Osteoblast (primary cell): ENCODE measurements at places on chromosomes 2 and 18.

- no peak for DNase-seq
Measured at GRCh38 chr2:145344076-145344724, 824.3 kb upstream of the ZEB2 start.

DNA sequence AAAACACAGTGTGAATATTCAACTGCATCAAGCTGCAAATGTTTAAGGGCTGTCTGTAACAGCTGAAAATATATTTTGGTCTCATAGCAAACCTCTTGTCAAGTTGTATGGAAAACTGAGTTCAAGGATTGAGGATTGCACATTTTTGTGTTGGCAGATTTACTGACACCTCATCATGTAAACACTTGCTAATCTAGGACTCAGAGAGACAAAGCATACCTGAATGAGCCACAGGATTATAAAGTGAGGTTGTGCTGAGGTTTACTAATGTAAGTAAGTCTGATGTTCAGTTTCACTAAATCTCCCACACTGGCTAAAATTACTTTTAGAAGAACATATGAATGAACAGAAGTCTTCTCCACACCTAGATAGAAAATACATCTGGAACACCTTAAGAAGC is 1993.1 kb upstream of the CELF4 start:
- no peak for DNase-seq

GRCh38 chr2:192655916-192656315 is 461.2 kb upstream of the TMEFF2 start:
- DNase-seq: no peak

DNA sequence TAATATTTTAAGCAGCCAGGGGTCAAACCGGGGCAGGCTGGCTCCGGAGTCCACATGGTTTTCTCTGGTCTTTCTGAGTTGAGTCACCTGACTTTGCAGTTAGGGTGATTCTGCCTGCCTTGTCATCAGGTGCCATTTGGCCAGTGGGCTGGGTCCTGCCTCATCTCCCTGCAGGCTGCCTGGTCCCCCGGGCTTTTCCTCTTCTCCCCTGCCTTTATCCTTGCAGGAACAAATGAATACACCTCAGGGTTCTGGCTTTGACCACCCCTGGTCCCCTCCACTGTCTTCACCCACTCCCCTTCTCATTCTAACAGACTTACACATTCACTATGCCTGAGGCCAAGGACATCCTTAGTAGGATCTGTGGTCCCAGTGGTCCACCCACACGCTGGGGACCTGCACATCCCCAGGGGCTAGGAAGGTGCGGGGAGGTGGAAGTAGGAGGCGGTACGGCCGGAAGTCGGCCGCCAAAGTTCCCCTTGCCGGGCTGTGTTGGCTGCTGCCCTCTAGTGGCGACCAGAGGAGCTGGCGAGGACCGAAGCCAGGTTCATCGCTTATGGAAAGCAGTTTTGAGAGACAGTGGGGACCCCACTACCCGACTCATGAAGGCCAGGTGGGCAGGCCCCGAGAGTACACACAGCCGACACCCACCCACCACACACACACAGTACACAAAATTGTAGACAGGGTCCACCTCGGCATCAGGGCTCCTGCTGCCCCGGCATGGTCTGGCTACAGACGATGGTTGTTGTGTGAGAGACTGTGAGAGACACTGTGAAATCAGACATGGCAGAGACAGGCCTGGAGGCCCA is 6.3 kb upstream of the TEX261 start:
- peak; percentile 90 for DNase-seq

DNA sequence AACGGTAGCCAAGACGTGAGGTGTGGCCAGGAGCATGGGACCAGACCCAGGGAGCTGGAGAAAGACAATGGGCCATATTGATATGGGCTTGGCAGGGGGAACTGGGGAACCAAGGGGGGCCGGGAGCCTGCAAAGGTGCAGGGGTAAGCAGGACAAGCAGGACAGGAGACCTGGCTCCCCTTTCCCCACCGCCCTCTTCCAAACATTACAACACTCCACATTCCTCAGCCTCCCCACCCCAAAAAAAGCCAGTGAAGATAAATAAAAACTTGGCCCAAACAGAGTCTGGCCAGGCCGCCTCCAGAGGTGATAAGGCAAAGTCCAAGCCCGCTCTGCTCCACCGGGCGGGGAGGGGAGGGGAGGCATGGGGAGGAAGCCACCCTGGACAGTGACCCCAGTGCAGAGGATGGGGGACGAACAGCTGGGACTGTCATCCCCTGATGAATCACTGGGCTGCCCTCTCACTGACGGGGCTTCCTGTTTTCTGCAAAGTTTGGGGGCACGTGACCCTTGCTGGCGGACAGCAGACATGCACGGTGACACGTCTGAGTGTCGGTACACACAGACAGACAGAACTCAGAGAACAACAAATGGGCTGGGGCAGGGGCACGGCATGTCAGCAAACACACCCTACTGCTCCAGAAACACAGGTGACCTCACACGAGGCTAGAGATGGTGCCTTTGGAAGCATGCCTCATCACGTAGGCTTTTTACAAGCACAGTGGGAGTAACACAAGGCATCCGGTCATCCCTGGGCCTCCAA is 100.2 kb downstream of the TNS1 start:
- DNase-seq: peak; percentile 93

DNA sequence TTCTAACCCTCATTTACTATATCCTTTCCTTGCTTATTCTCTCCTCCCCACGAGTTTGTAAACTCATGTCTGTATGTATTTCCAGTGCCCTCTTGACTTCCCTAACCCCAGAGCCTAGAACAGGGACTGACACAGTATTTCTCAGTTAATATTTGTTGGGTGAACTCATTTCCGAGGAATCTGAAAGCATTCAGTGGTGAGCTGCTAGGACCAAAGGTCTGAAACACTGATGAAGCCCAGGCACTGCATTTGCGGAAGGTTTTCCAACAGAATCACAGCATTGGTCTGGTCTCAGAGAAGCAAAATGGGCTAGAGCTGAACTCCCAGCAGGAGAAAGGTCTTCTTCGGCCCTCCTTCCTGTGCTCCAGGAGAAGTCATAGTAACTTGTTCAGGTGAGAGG is 56.8 kb downstream of the SOX11 start:
- DNase-seq: no peak

DNA sequence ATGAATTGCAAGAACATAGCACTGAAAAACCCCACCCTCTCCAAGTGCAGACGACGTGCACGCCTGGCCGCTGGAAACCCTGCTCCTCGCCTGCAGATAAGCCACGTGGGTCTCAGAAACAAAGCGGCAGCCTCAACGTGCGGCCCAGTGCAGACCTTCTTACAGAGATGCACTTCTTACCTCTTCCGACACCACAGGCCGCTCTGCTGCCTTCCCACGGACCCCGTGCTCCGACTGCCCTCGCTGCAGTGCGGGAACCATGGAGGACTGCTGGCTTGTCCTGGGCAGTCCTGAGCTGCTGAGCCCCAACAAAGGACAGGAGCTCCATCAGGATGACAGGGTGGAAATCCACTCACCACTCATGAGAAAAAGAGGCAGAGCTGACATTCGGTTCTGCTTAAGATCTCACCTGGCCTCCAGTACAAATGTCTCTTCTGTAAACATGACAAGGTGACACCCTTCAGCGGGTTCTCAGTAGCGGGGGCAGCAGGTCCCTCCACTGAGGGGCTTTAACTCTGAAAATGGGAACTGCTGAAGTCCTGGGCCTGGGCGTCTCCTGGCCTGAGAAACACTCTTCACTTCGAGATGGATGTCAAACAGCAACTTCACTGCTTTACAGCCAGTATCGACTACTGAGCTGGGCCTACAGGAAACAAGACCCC is 6.2 kb downstream of the COPS9 start:
- DNase-seq: peak; percentile 68

GRCh38 chr2:56448403-56449001 is 264.7 kb downstream of the CCDC85A start:
- no peak for DNase-seq

GRCh38 chr18:59517446-59518165 is 158.5 kb upstream of the LMAN1 start:
- DNase-seq: no peak

GRCh38 chr2:133674433-133675331 is 106.4 kb upstream of the NCKAP5 start:
- DNase-seq: peak; percentile 45

DNA sequence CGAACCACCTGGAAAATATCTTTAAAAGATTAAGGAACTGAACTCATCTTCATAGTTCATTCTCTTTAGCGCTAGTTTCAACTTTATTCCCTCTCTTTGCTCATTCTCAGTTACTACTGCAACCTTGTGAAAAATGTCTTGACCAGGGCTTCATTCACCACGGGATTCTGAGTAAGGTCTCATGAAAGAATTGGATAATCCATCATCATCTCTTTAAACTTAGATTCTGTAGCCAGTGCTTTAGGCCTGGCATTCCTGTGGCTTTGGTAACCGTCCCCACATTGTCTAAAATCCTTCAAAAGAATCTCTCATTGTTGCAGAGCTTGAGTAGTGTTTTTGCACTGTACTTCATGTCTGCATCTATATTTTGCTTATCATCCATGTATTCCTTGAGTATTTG is 229.5 kb downstream of the ETAA1 start:
- DNase-seq: no peak

DNA sequence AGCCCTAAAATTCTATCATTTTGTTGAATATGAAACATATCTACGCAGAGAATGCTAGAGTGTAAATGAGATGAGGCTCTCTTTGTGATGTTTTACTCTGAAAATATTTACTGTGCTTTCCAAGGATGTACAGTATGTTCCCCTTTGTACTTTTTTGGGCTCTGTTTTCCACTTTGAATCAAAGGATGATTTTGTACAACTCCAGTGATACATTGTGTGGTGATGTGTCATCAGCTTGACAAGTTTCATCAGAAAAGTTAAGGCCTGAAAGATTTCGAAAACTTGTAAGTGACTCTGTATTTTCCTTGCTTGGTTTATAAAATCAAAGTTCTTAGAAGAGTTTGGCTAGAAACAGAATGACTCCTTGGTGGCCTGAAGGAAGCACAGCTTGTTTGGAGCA is 206.3 kb downstream of the LTBP1 start:
- DNase-seq: peak; percentile 65
